CD4-positive, alpha-beta T cell treated with Interleukin-10 for 1 hour (primary cell): ENCODE measurements at places on chromosomes 5 and 9.

DNA sequence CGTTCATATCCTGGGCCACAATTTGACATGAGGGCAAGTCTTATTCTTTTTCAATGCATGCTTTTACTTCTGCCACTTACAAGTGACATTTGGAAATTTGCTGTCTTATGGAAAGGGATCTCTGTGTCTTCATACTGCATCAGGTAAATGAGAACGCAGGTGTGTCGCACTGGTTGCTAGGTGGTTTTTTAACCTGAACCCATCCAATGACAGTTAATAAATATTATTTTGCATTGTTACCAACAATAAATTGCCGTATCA, 1.1 kb downstream of the ADAMTS16 start:
- DNase-seq, result no peak

DNA sequence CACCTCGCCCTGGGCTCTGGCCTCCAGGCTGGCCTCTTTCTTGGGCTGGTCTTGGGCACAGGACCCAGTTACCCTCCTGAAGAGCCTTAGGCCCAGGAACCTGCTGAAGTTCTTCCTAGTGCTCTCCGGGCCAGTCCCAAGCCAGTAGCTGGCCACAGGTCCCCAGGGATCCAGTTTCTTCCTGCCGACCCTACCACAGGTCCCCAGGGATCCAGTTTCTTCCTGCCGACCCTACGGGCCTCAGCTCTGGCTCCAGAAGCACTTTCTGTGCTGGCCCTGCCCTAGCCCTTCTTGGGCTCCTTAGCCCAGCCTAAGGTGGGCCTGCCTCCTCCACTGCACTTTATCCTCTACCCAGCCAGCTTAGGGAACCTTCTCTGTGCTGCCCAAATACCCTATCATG, 18.2 kb upstream of the CACFD1 start:
- no peak for DNase-seq

GRCh38 chr5:90171466-90171865, 238.1 kb downstream of the CETN3 start:
- DNase-seq, result no peak

DNA sequence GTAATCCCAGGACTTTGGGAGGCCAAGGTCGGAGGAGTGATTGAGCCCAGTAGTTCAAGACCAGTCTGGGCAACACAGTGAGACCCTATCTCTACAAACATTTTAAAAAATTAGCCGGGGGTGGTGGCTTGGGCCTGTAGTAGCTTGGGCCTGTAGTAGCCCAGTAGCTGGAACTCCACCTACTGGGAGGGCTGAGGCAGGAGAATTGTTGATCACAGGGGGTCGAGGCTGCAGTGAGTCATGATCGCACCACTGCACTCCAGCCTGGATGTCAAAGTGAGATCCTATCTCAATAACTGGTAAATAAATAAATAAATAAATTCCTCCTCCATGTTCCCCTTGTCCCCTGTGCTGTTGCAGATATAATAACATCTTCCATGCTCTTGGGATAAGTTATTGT, 14.3 kb downstream of the VCAN start:
- no peak for DNase-seq

DNA sequence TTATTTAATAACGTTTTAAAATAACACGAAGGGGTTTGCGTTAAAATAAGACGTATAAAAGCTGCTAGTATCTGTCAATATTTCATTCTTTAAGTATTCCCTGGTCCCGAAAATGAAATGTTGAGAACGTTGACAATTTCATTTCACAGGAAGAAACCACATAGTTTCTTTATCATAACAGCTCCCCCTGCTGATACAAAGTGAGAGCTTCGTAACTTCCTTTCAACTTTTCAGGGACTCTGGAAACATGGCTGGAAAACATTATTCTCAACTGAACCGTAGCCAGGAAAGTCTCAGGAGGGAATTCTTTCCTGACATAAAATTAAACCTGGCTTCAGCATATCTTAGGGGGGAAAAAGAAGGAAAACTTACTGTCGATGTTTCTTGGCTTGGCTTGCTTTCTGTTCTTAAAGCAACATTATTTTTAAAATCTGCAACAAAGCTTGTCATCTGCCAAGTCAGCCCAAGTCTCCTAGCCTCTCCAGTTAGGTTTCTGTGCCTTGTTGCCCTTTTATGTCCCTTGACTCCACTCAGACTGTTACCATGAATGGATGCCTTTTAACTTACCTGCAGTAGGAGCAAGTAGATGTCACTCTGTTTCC, 122.9 kb upstream of the DAB2 start:
- peak; percentile 54 for DNase-seq

GRCh38 chr5:59817536-59817935, 76.0 kb downstream of the PDE4D start:
- DNase-seq, result no peak

DNA sequence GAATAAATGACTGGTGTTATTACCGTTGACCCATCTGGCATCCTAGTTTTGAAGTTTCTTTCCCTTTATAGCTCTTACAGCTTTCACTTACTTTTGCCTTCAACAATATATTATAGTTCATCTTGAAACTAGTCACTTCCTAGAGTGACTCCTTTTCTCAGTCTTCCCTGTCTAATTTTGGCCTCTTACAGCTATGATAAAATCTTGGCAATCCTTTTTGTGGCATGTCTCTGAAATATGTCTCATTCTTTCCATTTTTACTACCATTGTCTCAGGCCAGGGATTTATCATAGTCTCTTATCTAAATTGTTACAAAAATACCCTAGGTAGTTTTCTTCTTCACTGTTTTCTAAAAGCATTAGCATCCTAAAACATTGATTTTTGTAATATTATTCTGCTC, 621.3 kb upstream of the ZNF608 start:
- DNase-seq, result no peak

DNA sequence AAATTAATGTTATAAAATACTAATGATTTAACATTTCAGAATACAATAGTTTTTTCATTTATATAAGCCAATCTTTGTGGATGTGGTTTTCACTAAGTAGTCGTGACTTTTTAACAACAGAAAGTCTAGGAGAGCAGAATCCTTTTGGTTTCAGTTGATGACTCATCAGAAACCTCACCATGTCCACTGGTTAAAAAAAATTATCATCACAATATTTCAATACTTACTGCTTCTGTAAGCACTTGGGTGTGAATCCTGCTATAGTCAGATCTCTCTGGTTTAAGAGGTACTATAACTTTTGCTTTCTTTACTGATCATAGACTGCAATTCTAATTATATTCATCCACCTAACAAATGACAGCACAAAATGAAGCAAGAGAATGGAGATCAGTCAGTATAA, 77.2 kb downstream of the MRPS30 start:
- DNase-seq, result no peak

- no peak for DNase-seq
Observed at GRCh38 chr5:160356550-160357347, 13.7 kb downstream of the C1QTNF2 start.

DNA sequence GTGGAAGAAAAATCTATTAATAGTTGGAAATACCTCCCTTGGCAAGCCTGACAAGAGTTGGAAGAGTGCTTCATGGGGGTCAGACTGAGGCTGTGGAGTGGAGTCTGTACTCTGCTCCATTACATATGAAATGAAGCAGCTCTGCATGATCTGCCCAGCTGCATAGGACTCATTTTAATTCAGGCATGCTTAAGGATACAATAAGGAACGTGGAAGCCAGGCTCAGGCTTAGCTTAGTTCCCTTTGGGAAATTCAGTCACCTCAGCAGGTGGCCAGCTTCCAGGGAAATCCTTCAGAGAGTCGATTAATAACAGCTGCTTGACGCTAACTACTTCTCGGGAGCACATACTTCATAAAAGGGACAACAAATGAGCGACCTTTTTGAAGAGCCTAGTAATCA, 1672.9 kb upstream of the WWC1 start:
- DNase-seq, result no peak

GRCh38 chr9:13278023-13278367, 1.5 kb downstream of the MPDZ start:
- no peak for DNase-seq

DNA sequence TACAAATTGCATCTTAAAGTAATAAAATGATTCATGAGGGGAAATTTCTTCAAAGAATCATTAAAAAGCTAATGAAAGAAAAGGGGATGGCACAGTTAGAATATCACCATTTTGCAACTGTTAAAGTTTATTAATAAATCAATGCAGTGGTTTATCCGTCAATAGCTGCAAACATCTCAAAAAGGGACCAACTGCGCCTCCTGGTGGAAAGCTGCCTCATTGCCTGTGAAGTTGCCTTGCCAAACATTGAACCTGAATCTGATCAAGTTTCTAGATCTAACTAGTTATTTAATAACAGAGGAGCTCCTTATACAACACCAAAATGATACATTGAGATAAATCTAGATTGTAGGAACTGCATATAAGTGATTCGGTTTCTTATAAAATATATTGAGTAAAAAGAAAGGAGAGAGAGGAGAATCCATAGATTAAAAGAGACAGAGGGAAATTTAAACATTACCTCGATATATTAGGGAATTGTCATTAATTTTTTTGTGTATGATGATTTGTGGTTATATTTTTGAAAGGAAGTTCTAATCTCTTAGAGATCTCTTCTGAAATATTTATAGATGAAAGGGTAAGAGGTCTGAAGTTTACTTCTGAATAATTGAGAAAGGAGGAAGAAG, 6.9 kb upstream of the NDUFB6 start:
- DNase-seq, result peak; percentile 84

GRCh38 chr5:151255621-151256286, 2.8 kb downstream of the GM2A start:
- DNase-seq, result no peak

GRCh38 chr5:92887254-92887653, 693.8 kb downstream of the NR2F1-AS1 start:
- DNase-seq, result no peak

- no peak for DNase-seq
Observed at GRCh38 chr5:31692561-31693221, 53.8 kb downstream of the PDZD2 start.

DNA sequence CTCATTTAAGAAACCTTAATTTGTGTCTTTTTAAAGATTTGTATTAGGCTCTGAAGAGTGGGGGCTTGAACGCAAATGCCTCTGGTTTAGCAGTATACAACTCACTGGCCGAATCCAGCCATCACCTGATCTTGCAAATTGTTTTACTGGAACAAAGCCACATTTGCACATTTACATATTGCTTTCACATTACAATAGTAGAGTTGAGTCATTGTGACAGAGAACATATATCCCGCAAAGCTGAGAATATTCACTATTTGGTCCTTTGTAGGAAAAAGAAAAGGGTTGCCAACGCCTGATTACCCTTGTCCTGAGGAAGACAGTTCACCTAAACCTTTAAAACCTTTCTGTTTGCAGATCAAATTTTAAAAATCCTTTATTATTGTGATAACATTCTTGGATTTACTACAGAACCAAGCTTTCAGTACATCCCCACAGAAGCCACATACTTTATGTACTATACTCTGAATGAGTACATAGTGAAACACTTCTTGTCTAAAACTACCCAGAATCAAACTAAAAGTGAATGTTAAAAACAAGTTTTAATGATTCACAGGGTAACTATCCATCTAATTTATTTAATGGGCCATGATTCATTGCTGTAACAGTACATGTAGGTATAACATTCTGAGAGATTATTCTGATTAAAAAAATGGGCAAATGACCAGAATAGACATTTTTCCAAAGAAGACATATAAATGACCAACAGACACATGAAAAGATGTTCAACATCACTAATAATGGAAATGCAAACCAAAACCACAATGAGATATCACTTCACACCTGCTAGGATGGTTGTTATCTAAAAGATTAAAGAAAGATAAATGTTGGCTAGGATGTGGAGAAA, 161.0 kb downstream of the SLC25A46 start:
- no peak for DNase-seq

DNA sequence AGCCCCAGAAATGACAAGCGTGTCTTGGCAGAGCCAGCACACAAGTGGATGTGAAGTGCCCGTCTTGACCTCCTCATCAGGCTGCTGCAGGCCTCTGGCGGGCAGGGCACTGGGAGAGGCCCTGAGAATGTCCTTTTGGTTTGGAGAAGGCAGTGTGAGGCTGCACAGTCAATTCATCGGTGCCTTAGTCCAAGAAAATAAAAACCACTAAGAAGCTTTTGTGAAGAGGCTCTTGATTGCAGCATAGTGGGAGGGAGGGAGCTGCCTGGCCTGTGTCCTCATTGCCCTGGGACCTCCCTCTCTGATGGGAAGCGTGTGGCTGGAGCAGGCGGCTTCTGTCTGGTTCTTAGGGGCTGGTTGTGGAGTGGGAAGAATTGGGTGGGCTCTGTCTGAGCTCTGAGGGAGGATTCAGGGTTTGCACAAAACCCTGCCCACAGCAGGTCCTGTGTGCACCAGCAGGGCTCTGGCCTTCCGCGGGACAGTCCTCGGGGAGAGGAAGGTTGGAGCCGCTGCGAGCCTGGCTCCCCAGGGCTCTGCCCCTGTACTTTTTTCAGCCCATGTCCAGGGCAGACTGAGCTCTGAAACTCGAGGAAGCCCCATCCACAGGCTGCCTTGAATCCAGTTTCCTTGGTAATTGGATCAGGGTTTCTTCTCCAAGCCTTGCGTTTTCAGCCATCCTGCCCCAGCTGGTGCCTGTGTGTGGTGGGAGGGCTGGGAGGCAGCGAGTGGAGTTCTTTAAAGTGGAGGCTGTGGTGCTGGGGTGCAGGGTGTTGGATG, 1.1 kb downstream of the HRCT1 start:
- DNase-seq, result no peak

DNA sequence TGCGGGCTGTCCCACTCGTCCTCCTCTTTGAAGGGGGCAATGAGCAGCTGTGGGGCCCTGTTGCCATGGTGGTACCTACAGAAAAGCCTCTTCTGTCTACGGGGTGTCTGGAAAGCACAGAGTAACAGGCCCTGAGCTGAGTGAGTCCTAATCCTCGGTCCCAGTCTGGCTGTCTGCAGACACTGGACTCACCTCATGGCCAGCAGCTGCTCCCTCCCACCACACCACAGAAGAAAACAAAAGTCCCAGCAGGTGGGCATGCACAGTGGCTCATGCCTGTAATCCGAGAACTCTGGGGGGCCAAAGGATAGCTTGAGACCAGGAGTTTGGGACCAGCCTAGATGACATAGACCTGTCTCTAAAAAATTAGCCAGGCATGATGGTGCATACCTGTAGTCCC, 19.9 kb downstream of the P4HA2 start:
- DNase-seq, result no peak

DNA sequence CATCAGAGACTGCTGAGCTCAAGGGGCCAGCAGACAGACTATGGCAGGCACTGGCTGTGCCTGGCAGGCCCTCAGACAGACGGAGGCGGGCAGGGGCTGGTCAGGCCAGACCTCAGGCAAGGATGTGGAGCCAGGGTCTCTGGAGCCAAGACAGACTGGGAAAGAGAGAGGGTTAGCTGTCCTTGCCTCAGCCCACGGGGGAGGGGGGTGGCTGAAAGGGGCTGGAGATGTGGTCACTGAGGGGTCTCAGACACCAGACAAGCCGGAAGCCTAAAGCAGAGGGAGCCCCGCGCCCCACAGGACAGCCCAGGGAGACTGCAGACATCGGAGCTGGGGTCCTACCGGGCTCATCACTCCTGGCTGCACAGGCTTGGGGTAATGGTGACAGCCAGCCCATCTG, 141.2 kb upstream of the FOXD4L5 start:
- no peak for DNase-seq

GRCh38 chr9:4883326-4883873, 90.7 kb downstream of the RCL1 start:
- DNase-seq, result no peak
